ENCODE measurements at places on chromosomes 12 and 14. TPM values are rescaled to one million over a fixed set of nuclear protein-coding genes. Genes with fewer than 3 reads are reported as not detected.

The TAS2R31 gene
- 0.48 TPM for total RNA-seq

The C12orf54 gene
- total RNA-seq, result not detected

GRCh38 chr14:23054000-23054811 lies 3.1 kb downstream of the CDH24 start:
- peak; percentile 76 for DNase-seq

GRCh38 chr12:3606128-3606527 lies 115.1 kb downstream of the PRMT8 start:
- no peak for DNase-seq

DNA sequence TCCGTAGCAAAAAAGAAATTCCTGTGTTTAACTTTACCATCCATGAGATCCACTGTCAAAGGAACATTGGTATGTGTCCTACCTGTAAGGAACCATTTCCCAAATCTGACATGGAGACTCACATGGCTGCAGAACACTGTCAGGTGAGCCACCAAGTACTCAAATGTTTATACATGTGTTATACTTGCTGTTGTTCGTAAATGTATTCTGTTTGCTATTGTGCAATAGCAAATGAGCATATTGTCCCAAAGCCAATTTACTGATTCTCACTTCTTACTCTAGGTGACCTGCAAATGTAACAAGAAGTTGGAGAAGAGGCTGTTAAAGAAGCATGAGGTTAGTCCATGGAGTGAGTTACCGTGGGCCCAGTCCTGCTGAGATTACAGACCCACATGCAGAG lies 9.4 kb downstream of the TRAFD1 start:
- DNase-seq, result no peak

The KRT78 gene
- not detected for total RNA-seq

The LRP1-AS gene
- total RNA-seq, result not detected

GRCh38 chr12:214003-214741 lies at the start of gene SLC6A12:
SLC6A12 (minus strand) TSS chr12:214157; CDS start chr12:209986, 4,171 bp downstream.
- DNase-seq, result peak; percentile 66

DNA sequence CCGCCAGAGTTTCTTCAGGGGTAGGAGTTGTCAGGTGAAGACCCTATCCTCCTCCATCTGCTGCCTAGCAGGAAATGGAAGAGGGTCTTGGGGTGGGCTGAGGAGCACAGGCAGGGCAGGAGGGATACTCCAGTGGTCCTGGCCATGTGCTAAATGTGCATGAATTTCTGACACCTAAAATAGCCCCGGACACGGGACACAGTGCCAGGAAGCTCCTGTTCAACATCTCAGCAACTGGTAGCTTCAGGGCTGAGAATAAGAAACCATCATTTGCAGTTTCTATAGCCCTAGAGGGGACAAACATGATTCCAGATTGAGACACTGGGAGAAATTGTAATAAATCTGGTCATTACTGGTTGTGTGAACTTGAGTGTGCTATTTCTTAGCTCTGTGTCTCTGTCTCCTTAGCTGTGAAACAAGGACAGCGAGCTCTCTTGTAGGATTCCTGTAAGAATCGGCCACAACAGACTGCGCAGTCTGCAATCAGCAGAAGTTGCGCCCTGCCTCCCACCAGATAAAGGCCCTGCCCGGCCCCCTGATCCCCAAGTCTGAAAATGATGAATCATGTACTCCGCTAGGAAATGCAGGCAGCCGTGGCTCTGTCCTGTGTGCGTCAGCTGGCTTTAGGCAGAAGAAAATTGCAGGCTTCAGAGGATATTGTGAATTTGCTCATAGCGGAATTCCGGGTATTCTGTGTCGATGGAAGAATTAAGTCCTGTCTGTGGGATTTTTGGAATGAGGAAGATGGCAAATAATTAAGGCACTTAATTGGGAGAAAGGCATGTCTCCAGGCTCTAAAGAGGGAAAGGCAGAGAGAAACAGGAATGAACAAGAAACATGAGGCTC lies 35.2 kb upstream of the MEG3 start:
- no peak for DNase-seq

- peak; percentile 84 for DNase-seq
Observed at GRCh38 chr12:101407436-101408345, at the start of gene ARL1. ARL1 (minus strand) TSS chr12:101407772; CDS start chr12:101407645, 127 bp downstream.

GRCh38 chr12:80017261-80017870 lies 82.0 kb upstream of the OTOGL start:
- no peak for DNase-seq

- DNase-seq, result no peak
Observed at GRCh38 chr14:89292579-89293313, 124.3 kb downstream of the FOXN3 start.

The LMBR1L gene
- 75.6 TPM for total RNA-seq

The A2ML1 gene
- 3.9 TPM for total RNA-seq

GRCh38 chr12:106953352-106954250 lies 2.1 kb upstream of the TMEM263 start:
- no peak for DNase-seq

The ADAMTS20 gene
- 0.90 TPM for total RNA-seq

- DNase-seq, result no peak
Observed at GRCh38 chr12:55499810-55500252, 7.7 kb downstream of the OR6C68 start.

GRCh38 chr14:65962952-65963351 lies 523.2 kb upstream of the CCDC196 start:
- no peak for DNase-seq

DNA sequence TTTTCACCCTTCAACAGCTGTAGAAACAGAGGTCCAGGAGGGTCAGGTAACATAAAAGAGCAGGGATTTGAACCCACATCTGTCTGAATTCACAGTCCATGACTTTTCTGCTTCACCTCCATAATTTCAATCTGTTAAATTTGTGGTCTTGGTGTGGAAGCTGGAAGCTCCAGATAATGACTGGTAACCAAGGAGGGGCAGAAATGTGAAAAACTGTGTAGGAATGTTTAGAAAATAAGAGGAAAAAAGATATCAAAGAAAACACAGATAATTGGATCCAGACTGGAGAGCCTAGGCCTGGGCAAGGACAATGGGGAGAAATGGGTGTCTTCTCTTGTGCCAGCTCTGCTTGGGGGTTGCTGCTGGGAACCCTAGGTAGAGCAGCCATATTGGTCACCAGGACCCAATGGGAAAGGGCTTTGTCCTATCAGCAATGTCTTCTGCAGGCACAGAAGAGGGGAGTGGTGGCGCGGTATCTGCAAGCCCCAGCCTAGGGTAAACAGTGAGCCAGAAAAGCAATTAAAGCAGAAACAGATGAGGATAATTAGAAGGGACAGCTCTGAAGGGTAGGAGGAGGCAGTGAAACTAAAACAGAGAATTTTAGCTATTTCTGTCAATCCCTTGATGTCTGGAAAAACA lies 54.3 kb upstream of the CCDC91 start:
- DNase-seq, result no peak

The CLEC4D gene
- 0.07 TPM for total RNA-seq

The IFNG-AS1 gene
- total RNA-seq, result not detected

The KRT8 gene
- total RNA-seq, result 445 TPM

- no peak for DNase-seq
Observed at GRCh38 chr12:5628501-5628900, 196.6 kb downstream of the NTF3 start.

GRCh38 chr14:51208982-51209381 lies 31.1 kb upstream of the TMX1 start:
- no peak for DNase-seq

The ESR2 gene
- 0.07 TPM for total RNA-seq

DNA sequence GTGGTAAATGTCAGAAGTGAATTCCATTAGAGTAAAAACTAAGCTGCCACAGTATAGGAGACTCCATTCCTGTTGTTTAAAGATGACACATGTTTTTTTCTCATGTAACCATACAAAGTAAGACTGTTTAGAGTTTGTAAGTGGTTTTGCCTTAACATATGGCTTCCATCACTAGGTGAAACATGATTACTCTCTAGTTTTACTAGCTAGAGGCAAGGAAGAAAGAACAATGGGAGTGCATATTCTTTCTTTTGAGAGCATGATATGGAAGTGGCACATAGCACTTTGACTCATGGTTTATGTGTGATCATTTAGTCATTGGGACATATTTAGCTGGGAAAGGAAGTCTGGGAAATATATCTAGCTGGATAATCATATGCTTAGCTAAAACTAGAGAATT lies 7.7 kb downstream of the ATF7IP start:
- DNase-seq, result no peak

The LTBP2 gene
- total RNA-seq, result 1.3 TPM

The NR1H4 gene
- total RNA-seq, result not detected

The NDRG2 gene
- total RNA-seq, result 33.5 TPM

DNA sequence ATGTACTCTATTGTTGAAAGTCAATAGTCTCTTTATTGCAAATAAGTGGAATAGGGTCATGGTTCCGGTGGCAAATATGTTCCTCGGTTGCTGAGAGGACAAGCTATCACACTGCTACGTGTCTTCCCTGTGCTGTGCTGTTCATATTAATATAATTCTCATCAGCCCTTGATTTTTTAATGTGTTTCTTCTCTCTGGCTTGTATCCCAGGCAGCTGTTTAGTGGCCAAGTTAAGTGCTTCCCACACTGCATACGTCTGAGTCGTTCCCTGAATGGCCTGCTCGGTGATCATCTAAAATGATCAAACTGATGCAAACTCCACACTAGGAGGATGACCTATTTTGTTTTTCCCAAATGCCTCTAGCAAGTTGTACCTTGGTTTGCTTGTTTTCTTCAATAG lies 186.4 kb downstream of the ANO6 start:
- DNase-seq, result no peak

The RNASE13 gene
- not detected for total RNA-seq

- DNase-seq, result no peak
Observed at GRCh38 chr12:54988402-54989054, 4.0 kb upstream of the TESPA1 start.

The GALNT8 gene
- total RNA-seq, result 4.1 TPM

- no peak for DNase-seq
Observed at GRCh38 chr12:67202011-67202677, 67.0 kb upstream of the CAND1 start.

DNA sequence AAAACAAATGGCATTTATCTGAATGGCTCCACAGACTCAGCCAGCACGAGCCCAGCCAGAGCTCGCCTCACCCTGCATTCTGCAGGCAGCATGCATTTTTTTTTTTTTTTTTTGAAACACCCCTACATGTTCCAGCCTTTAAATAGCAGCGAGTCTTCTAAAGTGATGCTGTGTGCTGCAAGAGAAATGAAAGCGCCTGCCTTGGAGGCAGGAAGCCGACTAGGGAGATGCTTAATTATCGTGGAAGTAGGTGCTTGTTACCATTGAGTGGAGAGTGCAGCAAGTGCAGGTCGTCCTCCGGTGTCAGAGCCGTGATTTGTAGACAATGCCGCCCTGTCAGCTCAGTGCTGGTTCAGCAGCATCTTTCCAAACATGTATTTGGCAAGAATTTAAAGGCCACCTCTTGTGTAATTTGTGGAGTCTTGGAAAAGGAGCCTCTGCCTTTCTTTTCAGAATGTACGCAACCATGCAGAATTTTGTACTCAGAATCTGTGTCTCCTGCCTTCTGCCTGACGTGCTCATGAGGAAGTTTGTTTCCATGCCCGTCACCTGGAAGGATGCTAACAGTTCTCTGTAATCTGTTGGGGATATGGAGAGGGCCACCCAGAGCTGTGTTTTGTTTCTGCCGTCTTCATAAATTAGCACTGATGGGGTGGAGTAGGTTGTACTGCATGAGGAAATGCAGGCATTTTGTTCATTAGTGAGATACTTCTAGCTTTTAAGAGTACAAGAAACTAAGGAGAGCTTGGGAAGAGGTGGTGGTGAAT lies 345.9 kb upstream of the RGS6 start:
- DNase-seq, result no peak

DNA sequence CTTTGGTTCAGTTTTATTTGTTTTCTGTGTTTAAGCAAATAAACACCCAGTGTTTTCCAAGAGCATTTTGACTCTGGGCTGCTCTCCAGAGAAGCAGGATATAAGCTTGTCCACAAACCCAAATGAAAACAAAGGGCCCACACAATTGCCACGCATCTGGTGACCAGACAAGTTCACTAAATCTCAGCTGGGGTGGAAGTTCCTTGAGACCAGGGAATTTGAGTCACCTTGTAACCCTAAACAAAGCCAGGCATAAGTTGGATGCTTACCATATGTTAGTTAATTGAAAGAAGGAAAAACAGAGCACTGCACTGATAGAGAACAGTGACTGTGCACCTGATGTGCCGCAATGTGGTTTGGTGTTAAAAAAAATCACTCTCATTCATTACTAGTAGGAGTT lies 1.6 kb upstream of the TXNRD1 start:
- DNase-seq, result no peak

The NTS gene
- total RNA-seq, result 219 TPM

The CSAD gene
- total RNA-seq, result 3.0 TPM

- no peak for DNase-seq
Observed at GRCh38 chr12:53980104-53980801, 4.7 kb upstream of the HOXC10 start.

DNA sequence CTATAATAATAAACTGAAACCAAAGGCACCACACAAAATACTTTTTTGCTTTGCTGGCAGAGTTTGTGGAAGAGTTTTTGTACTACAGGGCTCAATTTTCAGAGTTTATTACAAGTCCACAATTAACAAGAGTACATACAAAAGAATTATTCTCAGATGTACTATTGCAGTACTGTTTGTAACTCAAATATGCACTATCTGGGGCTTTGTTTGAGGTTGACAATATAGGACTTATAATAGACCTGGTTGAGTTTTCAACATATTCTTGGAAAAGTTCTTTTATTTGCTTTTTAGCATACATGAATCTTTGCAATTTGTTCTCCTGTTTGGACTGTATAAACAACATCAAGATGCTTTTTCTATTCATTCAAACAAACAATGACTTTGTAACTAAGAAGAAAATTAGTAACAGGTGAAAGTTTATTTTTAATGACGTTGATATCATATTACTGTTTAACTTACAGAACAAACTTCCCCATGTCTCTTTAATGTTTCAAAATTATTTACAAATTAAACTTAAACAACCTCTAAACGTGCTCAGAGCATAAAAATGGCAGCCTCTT lies 407.4 kb upstream of the PRICKLE1 start:
- DNase-seq, result no peak

DNA sequence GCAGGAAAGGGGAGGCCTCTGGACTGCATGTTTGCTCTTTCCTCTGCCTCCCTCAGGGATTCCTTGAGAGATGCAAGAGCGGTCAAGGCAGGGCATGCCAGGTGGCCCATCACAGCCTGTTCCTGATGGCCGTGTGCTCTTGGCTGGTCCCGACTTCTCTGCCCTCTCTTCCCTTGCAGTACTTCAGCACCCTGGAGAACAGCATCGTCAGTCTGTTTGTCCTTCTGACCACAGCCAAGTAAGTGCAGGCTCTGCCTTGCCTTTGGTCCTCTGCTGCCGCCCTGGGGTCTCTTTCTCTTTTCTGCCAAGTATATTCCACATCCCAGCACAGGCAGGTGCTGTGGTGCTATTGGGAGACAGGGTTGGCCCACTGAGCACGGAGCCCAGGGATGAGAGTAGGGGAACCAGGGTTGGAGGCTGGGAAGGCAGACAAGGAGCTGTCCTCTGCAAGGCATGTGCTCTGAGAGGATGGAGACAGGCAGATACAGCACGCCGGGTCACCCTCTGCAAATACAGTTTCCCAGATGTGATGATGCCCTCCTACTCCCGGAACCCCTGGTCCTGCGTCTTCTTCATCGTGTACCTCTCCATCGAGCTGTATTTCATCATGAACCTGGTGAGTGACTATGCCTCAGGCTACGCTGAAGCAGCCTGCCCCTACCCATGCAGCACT lies 51.9 kb downstream of the TPCN1 start:
- DNase-seq, result peak; percentile 49

Measured in H7 (cell line).